ENCODE measurements at places on chromosomes 16 and 17. TPM values are rescaled to one million over a fixed set of nuclear protein-coding genes. Genes with fewer than 3 reads are reported as not detected.

Gene RAB26
- not detected for total RNA-seq

Gene COPRS
- total RNA-seq = 29.8 TPM

Gene ALG1
- total RNA-seq = 4.5 TPM

Gene ZNF423
- total RNA-seq = 0.58 TPM

Gene ALOX12B
- not detected for total RNA-seq

Gene TPSB2
- total RNA-seq = 158 TPM

Gene HSD3B7
- total RNA-seq = 21.0 TPM

Gene TEKT1
- not detected for total RNA-seq

Gene KRT32
- total RNA-seq = not detected

Gene HSD11B2
- total RNA-seq = not detected

Gene KCNG4
- not detected for total RNA-seq

Gene ITGAD
- 0.37 TPM for total RNA-seq

Gene SLC38A8
- not detected for total RNA-seq

Gene CSF3
- total RNA-seq = 0.55 TPM

Gene TMC8
- 19.8 TPM for total RNA-seq

Gene CCL1
- not detected for total RNA-seq

Gene CD7
- not detected for total RNA-seq

Gene EPX
- 0.18 TPM for total RNA-seq

Gene XYLT2
- 166 TPM for total RNA-seq

Gene SSTR5
- not detected for total RNA-seq

Gene GRAPL
- total RNA-seq = not detected

Gene HLF
- 2.3 TPM for total RNA-seq

Gene USP31
- total RNA-seq = 9.9 TPM

Gene CDH3
- total RNA-seq = 1.6 TPM

Gene GGT6
- 31.0 TPM for total RNA-seq

Gene P2RX5
- 37.5 TPM for total RNA-seq

Gene AURKB
- 1.1 TPM for total RNA-seq

Gene NOXO1
- 58.2 TPM for total RNA-seq

Gene ACSM2A
- not detected for total RNA-seq

Gene DUSP14
- total RNA-seq = not detected

Gene RDM1
- total RNA-seq = not detected

Gene NXPH3
- total RNA-seq = not detected

Gene EPOP
- 0.55 TPM for total RNA-seq

Gene SLC52A1
- not detected for total RNA-seq

Gene PIRT
- not detected for total RNA-seq

Gene MRPL45
- 12.7 TPM for total RNA-seq

Gene FOXO3B
- total RNA-seq = 1.1 TPM

Gene ABCC11
- total RNA-seq = not detected

Gene SCIMP
- total RNA-seq = not detected

Gene ZDHHC1
- 14.8 TPM for total RNA-seq

Gene HSD17B1
- total RNA-seq = 0.55 TPM

Gene INCA1
- total RNA-seq = 1.3 TPM

Gene MGAT5B
- total RNA-seq = not detected

Gene CAVIN1
- 75.2 TPM for total RNA-seq

Gene QRICH2
- 2.3 TPM for total RNA-seq

Gene KRTAP9-2
- not detected for total RNA-seq

Gene PRSS27
- total RNA-seq = 0.55 TPM

Gene KRT12
- 57.6 TPM for total RNA-seq

Gene RBFOX1
- not detected for total RNA-seq

Gene ZNF385C
- 0.87 TPM for total RNA-seq

Gene PSMD7
- 35.5 TPM for total RNA-seq

Gene MYH3
- 0.45 TPM for total RNA-seq

Gene CSH1
- total RNA-seq = not detected

Gene KCNJ12
- total RNA-seq = 1.8 TPM

Gene SLFN14
- not detected for total RNA-seq

Gene GPATCH8
- 21.0 TPM for total RNA-seq

Gene BEAN1
- total RNA-seq = not detected

Gene CCDC78
- not detected for total RNA-seq

Gene TPSAB1
- 22.3 TPM for total RNA-seq
